ENCODE measurements at places on chromosomes 3 and 15.

- DNase-seq = no peak
Measured at GRCh38 chr3:183967693-183968092, 50.0 kb downstream of the ABCC5 start.

- DNase-seq = no peak
Measured at GRCh38 chr3:26915208-26915607, 292.6 kb downstream of the LRRC3B start.

- no peak for DNase-seq
Measured at GRCh38 chr3:54535619-54536018, 392.2 kb downstream of the LRTM1 start.

GRCh38 chr3:106213954-106214353 is 345.1 kb upstream of the CBLB start:
- no peak for DNase-seq

DNA sequence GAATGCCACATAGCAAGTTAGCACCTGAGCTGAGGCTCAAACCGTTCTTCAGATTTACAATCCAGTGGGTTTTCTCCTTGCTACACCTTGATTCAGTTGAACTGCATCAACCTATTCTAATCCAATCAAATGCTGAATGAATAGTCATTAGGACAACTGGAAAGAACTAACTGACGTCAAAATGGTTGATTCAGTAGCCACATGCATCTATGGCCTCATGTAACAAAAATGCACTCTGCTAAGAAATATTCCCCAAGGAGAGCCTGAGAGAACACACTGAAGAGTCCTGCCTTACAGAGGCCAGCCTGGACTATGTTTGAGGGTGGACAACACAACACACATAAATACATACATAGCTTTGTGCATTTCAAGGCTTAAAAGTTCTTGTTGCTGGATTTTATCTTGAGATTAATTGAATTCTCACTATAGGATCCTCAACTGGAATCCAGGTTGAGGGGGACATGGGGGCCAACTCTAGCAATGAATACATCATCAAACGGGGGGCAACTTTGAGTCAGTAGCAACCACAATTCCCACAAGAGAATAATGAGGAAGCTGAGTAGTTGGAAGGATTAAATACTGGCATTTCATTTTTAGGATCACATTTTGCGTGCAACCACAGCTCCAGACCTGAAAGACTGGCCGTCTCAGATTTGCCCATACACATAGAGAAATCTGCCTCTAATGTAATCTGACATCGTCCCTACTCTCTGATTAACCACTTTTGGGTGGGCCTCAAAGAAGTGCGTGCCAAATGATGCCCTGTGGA is 280.2 kb upstream of the ICE2 start:
- no peak for DNase-seq

DNA sequence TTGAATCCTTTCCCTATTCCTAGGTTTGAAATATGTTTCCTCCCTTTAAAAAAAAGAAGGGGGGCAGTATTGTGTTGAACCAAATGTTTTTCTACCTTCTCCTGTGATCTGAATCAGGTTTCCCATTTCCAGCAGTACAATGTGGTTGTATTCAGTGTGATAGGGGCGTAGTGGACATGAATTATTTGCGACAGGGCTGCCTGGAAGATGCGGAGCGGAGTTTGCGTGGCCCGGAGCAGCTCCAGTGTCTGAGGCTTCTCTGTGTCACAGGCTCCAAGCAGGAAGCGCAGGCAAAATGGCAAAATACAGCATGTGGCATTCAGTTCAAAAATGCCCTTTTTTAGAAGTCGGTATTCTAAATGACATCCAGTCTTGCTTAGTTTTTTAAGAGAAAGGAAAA is 154.4 kb downstream of the PGPEP1L start:
- DNase-seq = peak; percentile 76

GRCh38 chr3:66983101-66983500 is 15.0 kb upstream of the KBTBD8 start:
- no peak for DNase-seq

GRCh38 chr15:32855942-32856341 is 138.1 kb downstream of the GREM1 start:
- DNase-seq = peak; percentile 59

GRCh38 chr3:71503525-71504249 is 79.8 kb downstream of the FOXP1 start:
- no peak for DNase-seq

DNA sequence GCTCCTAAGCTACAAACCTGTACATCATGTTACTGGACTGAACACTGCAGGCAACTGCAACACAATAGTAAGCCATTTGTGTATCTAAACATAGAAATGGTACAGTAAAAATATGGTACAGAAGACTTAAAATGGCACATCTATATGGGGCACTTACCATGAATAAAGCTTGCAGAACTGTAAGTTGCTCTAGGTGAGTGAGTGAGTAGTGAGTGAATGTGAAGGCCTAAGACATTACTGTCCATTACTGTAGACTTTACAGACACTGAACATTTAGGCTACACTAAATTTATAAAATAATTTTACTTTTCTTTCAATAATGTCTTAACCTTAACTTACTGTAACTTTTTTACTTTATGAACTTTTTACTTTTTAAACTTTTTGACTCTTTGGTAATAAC is 76.2 kb downstream of the STAG1 start:
- DNase-seq = no peak

DNA sequence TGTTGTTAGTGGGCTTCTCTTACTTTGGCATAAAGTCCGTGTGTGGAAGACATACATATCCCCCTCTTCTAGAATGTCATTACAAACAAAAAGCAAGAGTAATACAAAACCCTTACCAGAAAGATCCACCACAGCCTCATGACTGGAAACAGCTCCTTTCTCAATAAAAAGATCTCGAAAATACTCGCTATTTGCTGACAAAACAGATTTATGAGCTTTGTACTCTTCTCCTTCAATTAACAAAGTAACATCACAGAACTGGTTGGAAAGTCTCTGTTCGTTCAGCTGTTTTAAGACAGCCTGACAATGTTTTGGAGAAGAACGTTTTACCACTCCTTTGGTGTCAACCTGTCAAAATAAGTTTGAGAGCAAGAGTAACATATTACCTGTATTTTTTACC is 5.9 kb downstream of the ZBTB11 start:
- DNase-seq = no peak

- DNase-seq = no peak
Measured at GRCh38 chr3:177150218-177150916, 46.9 kb downstream of the TBL1XR1 start.

- DNase-seq = no peak
Measured at GRCh38 chr15:68426116-68426515, 5.8 kb downstream of the ITGA11 start.

DNA sequence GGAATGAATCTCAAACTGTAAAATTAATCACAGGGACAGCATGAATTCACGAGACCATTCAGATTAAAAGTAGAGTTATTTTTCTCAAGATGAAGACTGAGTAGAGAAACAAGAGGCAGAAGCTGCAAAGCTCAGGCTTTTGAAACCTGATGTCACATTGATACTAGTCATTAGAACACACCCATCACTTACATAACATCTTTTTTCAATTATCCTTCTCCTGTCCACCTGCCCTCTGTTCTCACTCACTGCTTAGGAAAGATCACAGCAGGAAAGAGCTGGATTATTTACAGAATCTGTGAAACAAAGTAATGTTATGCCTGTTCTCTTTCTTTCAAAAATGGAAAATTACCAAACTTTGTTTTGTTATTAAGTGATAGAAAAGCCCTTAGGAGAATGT is 72.0 kb upstream of the CDAN1 start:
- no peak for DNase-seq

GRCh38 chr15:72184165-72184811 is 13.3 kb downstream of the GRAMD2A start:
- DNase-seq = peak; percentile 74

DNA sequence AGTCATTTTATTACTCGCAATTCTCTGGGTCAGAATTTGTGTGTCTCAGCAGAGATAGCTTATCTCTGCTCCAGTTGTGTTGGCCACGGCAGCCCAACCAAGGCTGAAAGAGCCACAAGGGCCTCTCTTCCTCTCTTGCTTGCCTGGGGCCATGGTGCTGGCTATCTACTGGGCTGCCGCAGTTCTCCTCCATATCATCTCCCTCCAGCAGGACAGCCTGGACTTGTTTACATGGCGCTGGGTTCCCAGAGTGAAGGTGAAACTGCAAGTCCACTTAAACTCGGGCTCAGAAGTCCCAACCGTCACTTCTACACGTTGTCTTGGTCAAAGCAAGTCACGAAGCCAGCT is 134.8 kb downstream of the UACA start:
- DNase-seq = no peak

DNA sequence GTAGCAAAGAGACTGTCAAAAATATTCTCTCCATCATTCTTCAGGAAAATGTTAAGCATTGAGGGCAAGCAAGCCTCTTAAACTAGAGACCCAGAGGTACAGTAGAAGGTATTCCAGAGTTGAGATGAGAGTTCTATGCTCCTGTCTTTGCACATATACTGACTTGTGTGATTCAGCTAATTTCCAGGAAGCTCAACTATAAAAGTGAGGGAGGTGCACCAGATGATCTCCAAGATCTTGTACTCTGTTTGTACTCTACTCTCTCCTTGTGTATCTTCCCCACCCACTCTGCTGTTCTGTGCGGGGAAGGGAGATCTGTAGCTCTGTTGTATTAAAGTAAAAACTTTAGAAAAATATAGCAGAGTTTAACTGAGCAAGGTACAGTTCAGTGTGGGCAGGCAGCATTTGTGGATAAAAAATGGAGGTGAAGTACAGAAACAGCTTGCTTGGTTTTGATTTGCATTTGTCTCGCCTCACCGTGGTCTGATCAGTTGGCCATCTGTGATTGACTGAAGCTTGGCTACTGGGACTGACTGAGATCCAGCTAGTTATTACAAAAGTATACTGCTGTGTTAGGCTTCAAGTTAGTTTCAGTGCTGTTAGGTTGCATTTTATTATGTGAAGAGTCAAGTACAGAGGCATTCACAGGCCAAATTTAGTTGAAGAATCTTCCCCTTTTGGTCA is 463.1 kb upstream of the GOLIM4 start:
- DNase-seq = no peak

DNA sequence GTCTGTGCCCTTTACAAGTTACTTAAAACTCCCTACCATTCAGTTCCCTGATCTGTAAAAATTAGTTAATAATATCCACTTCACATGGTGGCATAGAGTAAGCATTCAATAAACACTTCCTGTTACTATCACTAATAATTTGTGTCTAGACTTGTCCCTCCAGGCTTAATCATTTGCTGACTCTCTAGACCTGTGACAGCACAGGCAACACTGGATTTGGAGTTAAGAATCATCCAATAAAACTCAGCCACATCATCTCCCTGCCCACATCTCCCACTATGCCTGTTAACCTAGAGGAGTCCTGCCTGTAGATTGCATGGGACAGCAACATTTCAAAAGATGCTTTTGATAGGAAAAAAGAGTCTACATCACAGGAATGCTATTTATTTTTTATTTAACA is 564.6 kb downstream of the MFSD1 start:
- no peak for DNase-seq

- no peak for DNase-seq
Measured at GRCh38 chr3:149271669-149272068, 50.0 kb upstream of the CP start.

DNA sequence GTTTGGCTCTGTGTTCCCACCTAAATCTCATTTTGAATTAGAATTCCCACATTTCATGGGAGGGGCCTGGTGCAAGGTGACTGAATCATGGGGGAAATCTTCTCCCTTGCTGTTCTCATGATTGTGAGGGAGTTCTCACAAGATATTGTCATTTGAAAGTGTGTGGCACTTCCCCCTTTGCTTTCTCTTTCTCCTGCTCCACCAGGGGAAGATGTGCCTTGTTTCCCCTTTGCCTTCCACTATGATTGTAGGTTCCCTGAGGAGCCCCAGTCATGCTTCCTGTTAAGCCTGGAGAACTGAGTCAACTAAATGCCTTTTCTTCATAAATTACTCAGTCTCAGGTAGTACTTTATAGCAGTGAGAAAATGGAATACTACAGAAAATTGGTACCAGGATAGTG is 157.2 kb upstream of the TPRG1 start:
- DNase-seq = no peak

DNA sequence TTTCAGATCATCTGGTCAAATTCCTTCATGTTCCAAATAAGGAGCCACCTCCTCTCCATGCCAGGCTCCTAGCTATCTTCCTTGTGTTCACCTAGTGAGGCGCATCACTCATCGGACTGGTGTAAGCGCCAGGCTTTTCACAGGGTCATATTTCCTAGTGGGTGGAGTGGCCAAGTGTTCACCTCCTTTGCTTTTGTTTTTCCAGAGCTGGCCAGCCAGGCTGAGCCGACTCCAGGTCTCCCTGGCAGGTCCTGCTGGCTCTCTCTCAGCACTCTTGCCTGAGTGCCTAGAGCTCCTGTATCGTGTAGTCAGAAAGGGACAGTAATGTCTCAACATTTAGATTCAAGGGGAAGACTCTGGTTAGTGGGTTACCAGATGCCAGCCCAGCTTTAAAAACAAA is 31.0 kb downstream of the HEG1 start:
- no peak for DNase-seq

GRCh38 chr3:47852604-47853602 is 50.0 kb downstream of the DHX30 start:
- DNase-seq = no peak

DNA sequence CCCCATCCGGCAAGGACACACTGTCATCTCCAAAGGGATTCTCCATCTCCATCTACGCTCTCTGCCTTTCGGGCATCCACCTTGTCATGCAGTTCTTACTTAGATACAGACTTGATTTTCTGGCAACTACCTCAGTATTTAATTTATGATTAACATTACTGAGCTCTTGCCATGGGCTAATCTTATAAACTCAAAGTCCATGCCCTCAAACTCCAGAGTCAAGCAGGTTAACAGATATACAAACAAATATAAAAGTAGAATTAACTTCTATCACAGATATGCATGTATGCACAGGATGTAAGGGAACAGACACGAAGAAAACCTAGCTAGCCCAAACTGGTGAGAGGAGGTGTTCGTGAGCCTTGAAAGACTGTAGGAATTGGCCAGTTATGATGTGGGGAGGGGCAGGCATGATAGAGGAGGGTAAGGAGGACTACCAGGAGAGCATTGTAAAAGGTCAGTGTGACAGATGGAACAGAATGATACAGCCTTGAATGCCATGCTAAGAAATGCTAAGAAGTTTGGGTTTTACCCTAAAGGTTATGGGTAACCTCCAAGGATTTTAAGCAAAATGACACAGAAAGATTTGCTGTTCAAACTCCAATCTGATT is 334.3 kb downstream of the ULK4 start:
- no peak for DNase-seq

DNA sequence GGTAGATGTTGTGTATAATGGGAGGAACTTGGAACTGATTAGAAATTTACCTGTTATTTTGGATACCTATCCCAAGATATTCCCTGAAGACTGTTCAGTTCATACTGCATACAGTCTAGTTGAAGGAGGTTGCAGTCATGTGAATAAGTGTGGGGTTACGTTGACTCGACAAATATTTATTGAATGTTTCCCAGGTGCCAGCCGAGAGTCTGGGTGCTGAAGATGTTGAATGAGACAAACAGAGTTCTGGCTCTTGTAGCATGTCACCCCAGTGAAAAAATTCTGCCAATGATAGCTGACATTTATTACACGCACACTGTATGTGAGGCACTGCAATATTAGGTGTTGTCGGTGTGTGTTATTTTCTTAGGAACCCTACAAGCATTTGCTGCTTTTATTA is 176.0 kb downstream of the KCNMB2 start:
- no peak for DNase-seq
